Activated gamma-delta T cell (primary cell): ENCODE measurements at places on chromosomes 6 and 20.

DNA sequence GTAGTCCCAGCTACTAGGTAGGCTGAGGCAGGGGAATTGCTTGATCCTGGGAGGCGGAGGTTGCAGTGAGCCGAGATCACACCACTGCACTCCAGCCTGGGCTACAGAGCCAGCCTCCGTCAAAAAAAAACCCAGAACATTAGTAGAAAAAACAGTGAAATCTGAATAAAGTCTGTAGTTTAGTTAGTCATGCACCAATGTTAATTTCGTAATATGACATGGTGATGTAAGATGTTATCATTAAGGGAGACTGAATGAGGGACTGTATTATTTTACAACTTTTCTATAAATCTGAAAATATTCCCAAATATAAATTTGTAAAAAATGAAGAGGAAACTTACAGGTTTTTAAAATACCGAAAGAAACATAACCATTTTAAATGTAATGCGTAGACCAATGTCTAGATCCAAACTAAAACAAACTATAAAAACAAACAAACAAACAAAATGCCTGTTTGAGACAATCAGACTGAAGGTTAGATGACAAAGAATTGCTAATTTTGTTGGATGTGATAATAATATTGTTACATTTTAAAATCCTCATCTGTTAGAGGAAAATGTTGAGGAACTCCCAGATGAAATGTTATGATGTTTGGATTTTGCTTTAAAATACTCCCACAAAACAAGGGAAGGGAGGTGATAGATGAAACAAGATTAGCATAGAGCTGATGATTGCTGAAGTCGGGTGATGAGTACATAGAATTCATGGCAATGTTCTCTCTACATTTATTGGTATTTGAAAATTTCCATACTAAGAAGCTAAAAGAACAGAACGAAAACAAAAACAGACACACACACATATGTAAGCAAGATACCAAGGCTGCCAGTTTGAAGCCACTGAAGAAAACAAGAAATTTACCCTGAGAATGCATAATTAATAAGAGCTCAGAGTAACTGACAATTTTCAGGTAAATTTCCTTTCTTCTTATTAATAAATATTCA is 1.8 kb downstream of the GSTA4 start:
- DNase-seq = no peak

- DNase-seq = no peak
Measured at GRCh38 chr6:120058410-120058809, 708.8 kb upstream of the MAN1A1 start.

- DNase-seq = no peak
Measured at GRCh38 chr6:43798688-43799444, 28.9 kb downstream of the VEGFA start.

DNA sequence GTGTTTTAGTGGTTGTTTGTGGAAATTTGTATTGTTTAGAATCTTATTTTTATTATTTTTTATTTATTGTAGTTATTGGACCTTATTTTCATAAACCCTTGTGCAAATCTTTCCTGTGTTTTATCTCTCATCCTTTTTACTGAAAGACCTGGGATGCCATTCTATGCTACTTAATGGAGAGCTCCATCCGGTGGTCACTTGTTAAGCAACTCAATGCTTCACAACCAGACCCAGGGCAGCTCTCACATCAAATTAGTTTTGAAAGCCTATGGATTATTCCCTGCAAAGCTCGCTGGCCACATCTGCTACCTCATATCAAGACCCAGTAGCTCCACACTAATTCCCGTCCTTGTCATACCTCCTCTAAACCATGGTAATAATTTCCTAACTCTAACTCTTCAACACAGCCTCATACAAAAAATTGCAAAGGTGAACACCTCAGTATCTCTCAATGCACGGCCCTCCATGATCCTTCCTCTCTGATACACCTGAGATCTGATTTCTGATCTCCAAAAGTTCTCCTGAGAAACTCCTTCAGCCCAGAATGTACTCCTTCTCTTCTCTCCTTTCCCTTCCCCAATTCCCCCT is 296.6 kb upstream of the MANEA start:
- no peak for DNase-seq

DNA sequence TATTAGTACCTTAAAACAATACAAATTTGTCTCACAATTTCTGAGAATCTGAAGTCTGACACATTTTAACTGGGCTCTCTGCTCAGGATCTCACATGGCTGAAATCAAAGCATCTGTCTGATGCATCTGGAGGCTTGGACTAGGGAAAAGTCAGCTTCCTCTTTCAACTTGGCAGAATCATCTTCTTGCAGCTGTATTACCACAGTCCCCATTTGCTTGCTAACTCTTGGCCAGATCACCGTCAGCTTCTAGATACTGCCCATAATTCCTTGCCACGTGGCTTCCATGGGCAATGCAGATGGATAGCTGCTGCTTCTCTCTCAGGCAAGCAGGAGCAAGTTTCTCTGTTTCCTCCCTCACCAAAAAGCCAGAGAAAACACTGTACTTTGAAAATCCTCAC is 1106.4 kb upstream of the CITED2 start:
- DNase-seq = no peak
